ENCODE measurements at places on chromosomes 1 and 21.

DNA sequence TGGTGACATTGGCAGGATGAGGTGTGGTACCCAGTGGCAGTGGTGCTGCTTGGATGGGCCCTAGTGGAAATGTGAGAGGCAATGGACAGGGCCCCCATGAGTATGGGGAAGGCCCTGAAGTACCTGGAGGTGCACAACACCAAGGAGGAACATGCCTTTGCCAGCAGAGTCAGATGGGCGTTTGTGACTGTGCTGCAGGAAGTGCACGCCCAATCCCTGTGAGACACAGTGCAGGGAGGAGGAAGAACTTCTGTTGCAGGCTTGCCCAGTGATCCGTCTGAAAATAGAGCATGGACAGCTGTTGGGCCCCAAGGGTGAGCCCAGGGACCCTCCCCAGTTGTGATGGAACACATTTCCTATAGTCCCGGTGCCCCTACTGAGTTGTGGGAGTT lies 42.7 kb downstream of the GJA5 start:
- no peak for DNase-seq

DNA sequence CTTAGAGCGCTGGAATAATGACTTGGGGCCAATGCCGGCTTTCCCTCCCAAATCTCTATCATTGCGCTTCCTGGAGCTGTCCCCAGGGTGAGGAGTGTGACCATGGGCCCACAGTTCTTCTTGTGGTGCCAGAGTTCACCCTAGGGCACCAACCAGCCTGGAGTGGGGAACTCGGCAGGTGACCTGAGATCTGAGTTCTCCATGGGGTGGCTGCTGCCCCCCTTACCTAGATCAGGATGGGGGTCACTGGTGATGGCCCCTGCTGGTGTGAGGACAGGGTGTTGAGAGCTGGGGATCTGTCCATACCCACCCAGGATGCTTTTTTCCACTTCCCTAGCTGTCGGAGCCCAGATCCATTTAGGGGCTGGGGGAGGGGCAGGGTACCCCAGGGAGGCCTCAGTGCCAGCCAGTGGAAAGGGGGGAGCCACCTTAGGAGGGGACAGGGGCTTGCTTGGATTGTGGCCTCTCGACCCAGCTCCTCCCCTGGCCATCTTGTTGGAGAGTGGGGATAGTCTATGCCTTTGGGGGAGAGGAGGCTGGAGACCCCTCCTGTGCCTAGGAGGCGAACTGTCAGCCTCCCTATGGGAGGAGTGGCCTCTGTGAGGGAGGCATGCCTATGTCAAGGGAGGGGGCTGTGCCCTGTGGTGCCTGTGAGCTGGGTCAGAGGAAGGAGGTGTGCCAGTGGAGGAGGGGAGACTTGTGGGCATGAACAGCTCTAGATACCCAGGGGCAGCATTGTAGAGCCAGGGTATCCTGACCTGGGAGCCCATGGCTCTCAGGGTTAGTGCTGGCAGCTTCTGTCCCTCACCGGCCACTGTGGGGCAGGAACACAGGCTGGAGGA lies 1.7 kb downstream of the FOXO6 start:
- no peak for DNase-seq

- no peak for DNase-seq
Observed at GRCh38 chr1:204873714-204874113, 3.1 kb downstream of the NFASC start.

GRCh38 chr1:183276386-183277080 lies 90.5 kb downstream of the LAMC2 start:
- peak; percentile 84 for DNase-seq

GRCh38 chr1:32886828-32887414 lies 630 bp downstream of the HPCA start:
- DNase-seq, result no peak

- DNase-seq, result no peak
Observed at GRCh38 chr1:7505771-7506453, 265.2 kb upstream of the VAMP3 start.

DNA sequence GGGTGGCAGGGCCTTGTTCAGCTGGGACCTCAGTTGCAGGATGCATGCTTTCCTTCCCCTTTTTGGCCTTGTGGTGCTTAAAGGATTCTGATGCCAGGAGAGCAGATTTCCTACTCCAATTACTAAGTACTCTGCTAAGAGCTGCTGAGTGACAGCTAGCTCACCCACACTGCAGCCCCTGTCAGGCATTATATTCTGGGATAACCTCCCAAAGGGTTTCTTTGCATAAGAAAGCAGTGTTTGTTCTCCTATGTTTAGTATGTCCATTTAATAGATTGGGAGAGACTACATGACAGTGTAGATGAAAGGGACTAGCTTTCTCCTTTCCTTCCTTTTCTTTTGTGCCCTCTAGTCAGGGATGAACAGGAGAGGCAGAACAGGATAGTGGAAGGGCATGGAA lies 100.7 kb downstream of the FAM78B start:
- no peak for DNase-seq

DNA sequence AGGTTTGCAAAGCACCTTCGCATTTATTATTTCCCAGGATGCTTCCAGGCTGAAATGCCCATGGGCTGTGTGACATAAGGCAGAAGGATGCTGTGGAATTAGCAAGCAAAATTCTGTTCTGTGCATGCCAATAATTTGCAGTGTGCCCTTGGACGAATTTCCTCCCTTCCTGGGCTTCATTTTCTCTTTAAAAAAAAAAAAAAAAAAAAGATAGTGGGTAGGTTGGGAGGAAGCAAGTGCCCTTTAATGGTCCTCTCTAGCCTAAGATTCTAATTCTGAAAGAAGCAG lies 2.5 kb upstream of the ID3 start:
- no peak for DNase-seq

GRCh38 chr1:210814382-210815123 lies 319.4 kb downstream of the KCNH1 start:
- no peak for DNase-seq

- DNase-seq, result no peak
Observed at GRCh38 chr21:33011462-33011861, 14.3 kb upstream of the OLIG2 start.

DNA sequence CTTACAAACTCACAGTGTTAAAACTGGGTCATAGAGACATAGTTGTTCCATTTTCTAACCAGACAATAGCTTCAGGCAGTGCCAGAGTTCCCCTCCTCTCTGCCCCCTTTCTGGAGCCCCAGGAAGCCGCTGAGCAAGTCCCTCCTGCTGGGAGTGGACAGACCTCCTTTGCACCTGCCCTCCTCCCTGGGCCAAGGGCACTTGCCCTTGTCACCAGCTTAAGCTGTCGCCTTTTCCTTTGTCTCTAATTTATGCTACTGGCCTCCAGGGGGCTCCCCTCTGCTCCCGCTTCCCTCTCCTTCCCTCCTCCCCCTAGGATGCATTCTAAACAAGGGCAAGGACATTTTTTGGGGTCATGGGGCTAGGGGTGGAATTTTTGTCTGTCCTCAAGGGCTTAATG lies 182.4 kb downstream of the MIS18A start:
- no peak for DNase-seq

GRCh38 chr1:94039514-94039870 lies 81.5 kb downstream of the ABCA4 start:
- DNase-seq, result no peak

GRCh38 chr1:171912509-171913175 lies 71.3 kb downstream of the DNM3 start:
- DNase-seq, result no peak

- no peak for DNase-seq
Observed at GRCh38 chr1:25581764-25582163, 34.8 kb upstream of the MAN1C1 start.

GRCh38 chr1:3775490-3776230 lies 3.1 kb downstream of the SMIM1 start:
- no peak for DNase-seq

DNA sequence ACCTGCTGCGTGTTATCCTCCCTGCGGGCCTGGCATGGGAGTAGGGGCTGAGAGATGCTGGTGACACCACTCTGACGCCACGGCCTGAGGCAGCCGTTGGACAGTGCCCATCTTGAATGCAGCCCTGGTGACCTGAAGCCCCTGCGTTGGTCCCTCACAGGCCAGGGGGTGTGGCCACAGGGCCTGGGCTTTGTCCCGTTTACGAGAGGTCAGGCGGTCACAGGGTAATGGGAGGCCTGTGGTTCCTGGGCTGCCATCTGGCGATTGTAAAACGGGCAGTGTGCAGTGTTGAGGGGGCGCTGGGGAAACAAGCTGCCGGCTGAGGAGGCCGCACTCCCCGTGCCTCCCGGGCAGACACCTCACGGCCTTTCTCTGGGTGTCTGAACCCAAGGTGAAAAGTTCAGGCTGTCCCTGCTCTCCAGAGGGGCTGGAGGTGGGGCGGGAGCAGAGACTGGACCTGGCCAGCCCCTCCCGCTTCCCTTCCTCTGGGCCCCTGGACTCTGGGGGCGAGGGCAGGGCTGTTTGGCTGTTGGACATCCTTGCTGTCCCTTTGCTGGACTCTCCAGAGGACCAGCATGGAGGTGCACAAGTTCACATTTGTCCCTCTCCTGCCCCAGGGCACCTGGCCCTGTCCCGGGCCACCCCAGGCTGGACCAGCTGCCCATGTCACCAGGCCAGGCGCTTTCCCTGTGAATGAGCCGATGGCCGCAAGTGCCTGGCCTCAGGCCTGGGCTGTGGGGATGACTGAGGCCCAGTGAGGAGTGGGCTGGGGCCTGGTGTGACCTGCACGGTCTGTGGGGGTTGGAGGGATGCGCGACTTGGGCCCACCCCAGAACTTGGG lies 42.4 kb downstream of the SKI start:
- no peak for DNase-seq

DNA sequence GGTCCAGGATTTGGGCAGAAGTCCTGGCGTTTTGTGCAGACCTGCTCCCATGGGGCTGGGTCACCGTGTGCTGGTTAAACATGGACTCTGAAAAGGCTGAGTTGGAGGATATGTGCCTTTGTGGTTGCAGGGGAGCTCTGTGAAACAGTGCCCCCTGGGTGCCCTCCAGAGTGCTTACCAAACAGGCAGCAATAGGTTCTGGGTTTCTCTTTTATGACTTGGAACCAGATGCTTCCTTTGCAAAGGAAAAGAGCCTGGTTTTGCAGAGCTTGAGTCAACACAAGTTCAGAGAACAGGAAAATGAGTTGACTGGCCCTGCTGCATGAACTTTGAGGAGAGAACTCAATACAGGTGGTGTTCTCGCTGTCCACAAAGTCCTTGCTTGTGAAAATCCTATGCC lies 288.9 kb downstream of the TM2D1 start:
- DNase-seq, result no peak

DNA sequence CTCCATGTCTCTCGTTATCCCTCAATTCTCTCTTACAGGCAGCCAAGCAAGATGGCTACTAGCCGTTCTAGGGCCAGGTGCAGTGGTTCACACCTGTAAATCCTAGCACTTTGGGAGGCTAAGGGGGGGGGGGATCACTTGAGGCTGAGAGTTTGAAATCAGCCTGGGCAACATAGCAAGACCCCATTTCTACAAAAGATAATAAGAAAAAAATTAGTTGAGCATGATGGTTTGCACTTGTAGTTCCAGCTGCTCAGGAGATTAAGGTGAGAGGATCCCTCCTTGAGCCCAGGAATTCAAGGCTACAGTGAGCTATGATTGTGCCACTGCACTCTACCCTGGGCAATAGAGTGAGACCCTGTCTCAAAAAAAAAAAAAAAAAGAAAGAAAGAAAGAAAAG lies 80.4 kb downstream of the NKAIN1 start:
- no peak for DNase-seq

GRCh38 chr1:31926853-31927660 lies 11.1 kb downstream of the PTP4A2 start:
- no peak for DNase-seq

DNA sequence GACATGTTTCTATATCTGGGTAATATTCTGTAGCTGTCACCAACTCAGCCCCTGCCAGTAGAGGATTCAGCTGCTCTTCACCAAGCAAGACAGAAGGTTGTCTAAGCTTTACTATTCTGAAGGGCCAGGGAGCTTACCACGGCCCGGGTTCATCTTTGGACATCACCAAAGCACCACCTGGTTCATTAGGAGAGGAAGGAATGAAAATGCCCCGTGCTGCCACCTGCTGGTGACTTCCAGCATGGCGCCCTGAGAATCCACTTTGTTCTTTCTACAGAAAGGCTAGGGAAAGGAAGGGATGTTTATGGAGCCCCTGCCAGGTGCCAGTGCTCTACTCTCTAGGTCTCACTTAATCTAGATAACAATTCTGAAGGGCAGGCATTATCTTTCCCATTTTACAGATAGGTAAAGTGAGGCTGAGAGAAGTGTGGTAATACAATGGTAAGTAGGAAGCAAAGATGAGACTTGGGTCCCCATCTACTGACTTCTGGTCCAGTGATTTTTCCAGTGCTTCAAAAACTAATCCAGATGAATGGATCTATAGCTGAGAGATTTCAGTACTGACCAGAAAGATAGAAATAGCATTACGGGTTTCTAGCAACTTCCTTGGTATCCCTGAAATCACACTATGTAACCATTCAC lies 79.5 kb downstream of the BEND5 start:
- no peak for DNase-seq
